D341Med (cell line): ENCODE measurements at places on chromosomes 4 and X.
A peak's percentile ranks its signal among the peaks of the same experiment; 100 is the strongest.

GRCh38 chr4:81260443-81261101, 45.5 kb upstream of the PRKG2 start:
- DNase-seq: peak; percentile 37

DNA sequence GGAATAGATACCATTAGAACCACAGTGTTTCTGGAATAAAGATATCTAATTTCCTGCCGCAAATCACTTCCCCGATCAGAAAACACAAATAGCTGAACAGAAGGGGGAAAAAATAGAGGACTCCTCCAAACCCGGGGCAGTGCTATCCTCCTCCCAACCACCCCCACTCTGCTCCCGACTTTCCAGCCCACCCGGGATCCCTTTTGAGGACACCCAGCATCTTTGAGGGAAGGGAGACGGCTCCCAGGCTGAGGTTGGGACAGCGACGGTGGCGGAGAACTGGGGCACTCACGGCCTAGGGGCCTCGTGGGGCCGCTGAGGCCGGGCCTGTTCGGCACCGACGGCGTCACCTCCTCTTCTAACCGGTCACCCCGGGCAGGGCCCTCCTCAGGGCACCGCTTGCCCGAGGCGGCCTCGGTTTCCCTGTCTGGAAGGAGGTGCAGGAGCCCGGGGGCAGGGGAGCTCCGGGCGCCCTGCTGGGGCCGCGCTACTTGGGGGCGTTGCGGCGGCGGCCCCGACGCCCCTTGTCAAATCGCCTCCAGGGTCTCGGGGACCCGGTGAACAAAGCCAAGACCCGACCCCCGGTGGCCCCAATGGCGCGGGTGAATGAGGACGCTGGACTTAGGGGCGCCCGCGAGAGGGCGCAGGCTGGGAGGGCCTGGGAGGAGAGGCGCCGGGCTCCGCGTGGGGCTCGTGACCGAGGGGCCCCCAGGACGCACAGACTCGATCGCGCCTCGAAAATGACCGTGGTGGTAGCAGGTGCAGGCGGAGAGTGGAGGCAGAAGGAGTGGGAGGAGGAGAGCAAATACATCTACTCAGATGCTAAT, 6.9 kb upstream of the ARX start:
- no peak for DNase-seq

GRCh38 chrX:110992611-110993010, 103.4 kb upstream of the PAK3 start:
- peak; percentile 31 for DNase-seq

DNA sequence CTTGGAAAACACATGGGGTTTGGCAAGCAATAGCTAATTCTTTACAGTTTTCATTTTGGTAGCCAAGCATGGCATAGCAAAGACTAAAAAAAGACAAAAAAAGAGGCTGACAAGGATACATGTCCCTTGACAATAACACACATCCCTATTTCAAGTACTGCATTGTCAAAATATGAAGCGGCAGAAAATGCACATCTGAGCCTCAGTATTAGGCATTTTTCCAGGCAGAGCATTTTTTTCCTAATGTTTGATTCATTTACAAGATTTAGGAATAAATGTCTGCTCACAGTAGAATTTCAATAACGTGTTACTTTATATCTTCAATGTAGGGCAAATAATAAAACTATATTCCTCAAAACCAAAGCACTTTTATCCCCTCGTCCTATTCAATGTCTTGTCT, 216.3 kb upstream of the PCDH18 start:
- DNase-seq: no peak

DNA sequence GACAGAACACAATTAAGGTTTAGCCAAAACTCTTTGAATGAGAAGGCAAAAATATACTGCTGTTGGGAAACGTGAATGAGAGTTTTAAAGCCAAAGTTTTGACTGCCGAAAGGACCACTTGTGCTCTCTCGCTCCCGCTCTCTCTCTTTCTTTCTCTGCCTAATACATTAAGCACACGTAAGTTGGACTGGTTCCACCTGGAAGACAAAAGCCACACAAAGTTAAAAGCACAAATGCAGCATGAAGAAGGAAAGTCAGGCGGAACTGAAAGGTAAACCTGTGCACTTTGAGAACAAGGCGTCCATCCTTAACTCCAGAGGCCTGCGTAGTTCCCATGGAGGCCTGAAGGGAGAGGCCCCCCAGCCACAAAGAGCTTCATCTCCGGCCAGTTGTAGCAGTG, 1.9 kb downstream of the DCAF12L2 start:
- no peak for DNase-seq

- no peak for DNase-seq
Measured at GRCh38 chr4:38060829-38061431, 100.7 kb downstream of the PTTG2 start.

GRCh38 chr4:105707782-105708180, 708 bp downstream of the INTS12 start:
- DNase-seq: no peak

GRCh38 chr4:113383111-113383785, 333.8 kb downstream of the ANK2 start:
- DNase-seq: no peak

GRCh38 chrX:46838974-46839480, 2.2 kb downstream of the RP2 start:
- DNase-seq: no peak

DNA sequence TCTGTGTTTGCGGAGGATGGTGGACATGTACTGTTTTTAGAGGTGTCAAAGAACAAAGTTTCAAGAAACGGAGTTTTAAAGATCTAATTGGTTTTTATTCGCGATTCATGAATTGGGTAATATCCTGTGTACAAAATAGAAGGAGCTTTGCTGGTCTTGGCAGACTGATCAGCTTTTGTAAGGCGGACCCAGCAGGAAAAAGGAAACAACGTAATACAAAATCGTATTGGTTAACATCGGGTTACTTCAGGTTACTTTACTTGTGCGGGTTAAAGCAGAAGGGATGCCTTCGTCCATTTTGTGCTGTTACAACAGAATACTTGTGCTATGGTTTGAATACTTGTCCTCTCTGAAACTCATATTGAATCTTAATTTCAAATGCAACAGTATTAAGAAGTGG, 11.4 kb upstream of the NYX start:
- DNase-seq: no peak

GRCh38 chr4:85676850-85677590, 202.1 kb downstream of the ARHGAP24 start:
- DNase-seq: no peak

DNA sequence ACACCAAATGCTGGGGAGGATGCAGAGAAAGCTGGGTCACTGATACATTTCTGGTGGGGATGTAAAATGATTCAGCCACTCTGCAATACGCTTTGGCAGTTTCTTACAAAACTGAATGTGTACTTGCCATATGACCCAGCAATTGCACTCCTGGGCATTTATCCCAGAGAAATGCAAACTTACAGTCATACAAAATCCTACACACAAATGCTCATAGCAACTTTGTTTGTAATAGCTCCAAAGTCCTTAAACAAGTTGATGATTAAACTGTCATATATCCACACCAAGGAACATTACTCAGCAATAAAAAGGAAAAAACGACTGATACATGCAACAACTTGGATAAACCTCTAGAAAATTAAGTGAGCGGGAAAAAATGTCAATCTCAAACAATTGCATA, 12.3 kb downstream of the MID1 start:
- DNase-seq: no peak

DNA sequence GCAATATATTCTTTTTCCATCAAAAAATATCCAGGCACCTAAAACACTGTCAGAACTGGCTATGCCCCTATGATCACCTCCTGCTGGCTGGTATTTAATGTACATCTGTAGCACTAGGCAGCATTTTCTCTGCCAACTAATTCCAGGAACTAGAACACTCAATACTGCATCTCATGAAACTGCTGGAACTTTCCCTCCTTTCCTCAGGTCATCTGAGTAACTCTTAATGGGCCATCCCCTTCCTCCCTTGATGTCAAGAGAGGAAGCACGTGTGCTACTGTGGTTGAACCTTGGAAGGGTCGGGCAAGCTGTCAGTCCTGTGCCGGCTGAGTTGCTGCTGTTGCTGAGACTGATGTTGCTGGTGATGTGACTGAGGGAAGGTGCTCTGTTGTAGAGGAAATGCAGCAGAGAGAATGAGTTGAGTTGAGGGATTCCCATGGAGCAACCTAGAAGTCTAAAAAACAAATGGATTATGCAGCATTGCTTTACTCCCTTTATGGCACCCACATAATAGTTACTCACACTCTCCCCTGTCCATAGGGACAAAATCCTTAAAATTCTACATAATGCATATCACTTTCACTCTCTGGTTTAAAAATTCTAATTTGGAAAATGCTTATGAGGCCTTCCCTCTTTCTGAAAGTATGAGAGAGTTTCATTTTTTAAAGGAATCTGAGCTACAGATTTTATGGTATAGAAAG, 39.5 kb downstream of the TMEM165 start:
- no peak for DNase-seq

GRCh38 chrX:47497271-47497888, 14.4 kb upstream of the ZNF41 start:
- no peak for DNase-seq

- no peak for DNase-seq
Measured at GRCh38 chr4:138252551-138252950, 10.4 kb upstream of the SLC7A11 start.

DNA sequence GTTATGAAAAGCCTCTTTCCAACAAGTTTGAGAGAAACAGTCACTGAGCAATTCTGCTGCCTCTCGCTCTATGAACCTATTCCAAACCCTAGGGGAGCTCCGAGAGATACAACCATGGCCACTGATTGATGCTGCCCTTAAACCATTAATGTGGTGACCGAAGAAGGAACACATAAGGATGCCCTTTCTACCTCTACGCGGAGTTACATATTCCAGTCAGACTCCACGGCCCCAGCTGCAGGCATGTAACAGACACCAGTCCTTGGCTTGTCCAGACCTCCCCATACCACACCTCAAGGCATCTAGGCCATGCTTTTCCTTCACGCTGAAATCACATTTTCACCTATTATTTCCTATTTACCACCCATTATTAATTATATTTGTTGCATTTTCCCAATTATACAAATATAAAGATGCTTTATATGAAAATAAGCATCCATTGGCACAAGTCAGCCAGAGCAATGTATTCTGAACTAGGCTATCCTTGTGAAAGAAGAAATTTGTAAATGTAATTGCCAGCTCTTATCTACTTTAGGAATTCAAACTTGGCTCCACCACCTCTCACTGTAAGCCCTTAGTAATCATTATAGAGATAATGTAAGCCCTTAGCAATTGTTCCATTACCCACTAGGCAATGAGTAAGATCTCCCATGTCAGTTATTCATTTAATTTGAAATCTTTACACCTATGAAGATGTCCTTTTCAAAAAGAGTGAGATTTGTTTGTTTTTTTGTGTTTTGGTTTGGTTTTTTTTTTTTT, 338.4 kb downstream of the NR3C2 start:
- no peak for DNase-seq

DNA sequence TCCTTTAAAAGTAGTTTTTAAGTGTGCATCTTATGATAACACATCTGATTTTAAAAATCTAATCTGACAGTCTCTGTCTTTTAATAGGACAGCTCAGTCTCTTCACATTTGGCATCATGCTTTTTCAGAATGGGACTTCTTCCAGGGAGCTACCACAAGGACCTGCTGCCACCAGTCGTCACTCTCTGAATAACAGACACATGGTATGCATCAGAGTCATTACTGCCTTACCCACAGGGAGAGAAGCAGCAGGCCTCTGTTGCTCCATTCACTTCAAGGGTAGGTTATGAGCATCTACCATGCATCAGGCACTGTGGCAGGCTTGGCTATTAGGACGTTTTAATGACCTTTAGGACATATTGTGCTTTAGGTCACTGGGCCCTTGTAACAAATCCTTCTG, 50.0 kb upstream of the AFAP1 start:
- DNase-seq: no peak
